ENCODE measurements at places on chromosomes 6 and 20. TPM values are rescaled to one million over a fixed set of nuclear protein-coding genes. Genes with fewer than 3 reads are reported as not detected.

DNA sequence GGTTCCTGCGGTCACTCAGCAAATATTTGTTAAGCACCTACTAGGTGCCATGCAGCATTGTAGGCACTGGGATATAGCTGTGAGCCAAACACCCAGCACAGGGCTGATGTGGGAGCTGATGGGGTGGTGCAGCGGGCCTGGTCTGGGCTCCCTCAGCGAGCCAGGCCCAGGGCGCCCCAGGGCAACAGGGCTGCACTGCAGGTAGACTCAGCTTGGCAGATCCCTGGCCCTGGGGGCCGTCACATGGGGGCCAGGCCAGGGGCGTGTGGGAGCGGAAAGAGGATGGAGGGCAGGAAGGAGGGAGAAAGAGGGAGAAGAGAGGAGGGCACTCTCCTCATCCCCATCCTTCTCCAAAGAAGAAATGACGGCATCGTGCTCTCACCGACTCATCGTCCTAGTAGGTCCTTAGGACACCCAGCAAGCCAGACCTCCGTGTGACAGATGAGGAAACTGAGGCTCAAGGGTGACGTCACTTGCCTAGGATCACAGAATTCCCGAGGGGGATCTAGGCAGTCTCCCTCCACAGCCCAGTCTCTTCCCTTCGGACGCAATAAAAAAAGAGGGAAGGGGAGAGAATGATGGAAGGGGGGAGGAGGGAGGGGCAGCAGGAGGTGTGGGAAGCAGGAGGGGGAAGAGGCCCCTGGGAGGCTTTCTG lies 53.3 kb downstream of the RBM38 start:
- no peak for DNase-seq

DNA sequence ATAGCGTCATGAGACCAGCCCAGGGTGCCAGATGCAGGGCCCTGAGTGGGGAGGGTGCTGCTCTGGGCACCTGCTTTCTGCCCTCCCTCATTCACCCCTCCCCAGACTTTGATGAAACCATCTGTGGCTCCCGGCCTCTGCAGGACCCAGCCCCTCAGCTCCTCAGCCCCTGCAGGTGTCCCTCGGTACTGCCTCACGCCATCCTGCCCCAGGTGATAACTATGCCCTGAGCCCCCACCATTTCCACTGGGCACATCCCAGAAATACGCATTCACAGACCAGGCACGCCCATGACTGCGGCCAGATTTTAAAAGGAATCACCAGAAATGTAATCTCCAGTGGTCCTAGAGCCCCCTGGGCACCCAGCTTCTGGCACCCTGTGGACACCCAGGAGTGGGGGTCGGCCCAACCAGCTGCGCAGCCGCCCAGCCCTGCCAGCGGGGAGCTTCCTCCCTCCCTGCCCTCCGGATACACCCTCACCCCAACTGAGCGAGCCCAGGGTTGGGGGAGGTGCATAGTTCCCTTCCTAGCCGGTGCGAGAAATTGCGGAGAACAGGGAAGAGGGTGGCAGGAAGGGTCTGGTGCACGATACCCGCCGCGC lies 615 bp upstream of the NTSR1 start:
- DNase-seq: no peak

GRCh38 chr6:138795809-138796603 lies at the start of gene ECT2L:
Gene ECT2L (plus strand): TSS chr6:138796087. CDS start chr6:138813275, 17,188 bp downstream.
- DNase-seq: peak; percentile 40

DNA sequence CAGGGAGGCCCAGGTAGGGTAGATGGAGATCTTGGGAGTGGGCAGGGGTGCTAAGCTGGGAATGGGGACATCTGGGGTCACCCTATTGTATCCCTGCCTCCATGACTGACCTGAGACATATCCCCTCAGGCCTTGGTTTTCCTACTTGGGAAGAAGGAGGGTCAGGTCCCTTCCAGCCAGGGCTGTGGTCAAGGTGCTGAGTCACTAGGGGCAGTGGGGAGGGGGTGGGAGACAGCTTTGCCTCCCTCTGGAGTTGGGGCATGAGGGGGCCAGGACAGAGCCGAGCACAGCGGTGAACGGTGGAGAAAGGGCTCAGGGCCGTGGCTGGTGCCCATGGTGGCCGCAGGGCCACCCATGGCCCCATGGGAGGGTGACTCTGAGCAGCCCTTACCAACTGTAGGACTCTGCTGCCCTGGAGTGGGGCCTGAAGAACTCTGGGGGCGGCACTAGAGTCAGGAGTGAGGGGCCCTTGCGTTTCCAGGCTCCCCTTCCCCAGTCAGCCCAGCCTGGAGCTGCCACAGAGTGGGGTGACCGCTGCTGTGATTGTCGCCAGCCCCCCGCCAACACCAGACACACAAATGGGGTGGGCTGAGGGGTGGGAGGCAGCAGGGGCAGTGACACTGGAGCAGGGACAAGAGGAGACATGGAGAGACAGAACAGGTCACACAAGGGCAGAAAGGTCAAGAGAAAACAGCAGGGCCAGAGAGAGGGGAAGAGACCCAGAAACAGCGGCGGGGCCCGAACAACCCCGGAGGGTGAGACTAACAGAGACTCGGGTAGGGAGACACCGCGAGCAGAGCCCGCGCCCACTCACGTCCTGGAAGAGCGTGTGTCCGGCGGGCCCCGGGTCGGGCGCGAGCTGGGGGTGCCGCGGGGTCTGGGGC lies 576 bp downstream of the NECAB3 start:
- DNase-seq: no peak

GLP1R gene
- not detected for polyA plus RNA-seq

- peak; percentile 60 for DNase-seq
Observed at GRCh38 chr6:54817236-54817635, 29.3 kb upstream of the FAM83B start.

GRCh38 chr6:20559924-20560551 lies 25.8 kb downstream of the CDKAL1 start:
- DNase-seq: no peak

- DNase-seq: no peak
Observed at GRCh38 chr6:108078191-108078590, 3.6 kb upstream of the OSTM1 start.

DNA sequence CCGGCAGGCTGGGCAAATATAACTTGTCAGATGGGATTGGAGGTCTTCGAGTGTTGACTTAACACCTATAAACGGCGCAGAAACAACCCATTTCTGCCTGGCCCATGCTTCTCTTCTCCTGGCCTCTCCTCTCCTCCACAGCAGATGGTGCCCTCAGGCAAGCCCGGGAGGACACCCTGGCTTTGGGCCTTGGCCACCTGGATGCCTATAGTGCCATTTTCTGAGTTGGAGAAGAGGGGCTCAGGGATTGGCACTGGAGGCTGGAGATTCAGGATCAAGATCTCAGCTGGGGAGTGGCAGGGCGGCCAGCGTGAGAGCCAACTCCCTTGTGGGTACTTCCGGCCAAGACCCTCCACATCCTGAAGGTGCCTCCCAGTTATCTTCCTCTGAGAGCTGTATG lies 211.9 kb upstream of the PMEPA1 start:
- no peak for DNase-seq

GRCh38 chr20:4869290-4870193 lies 131.8 kb downstream of the SLC23A2 start:
- no peak for DNase-seq

DNA sequence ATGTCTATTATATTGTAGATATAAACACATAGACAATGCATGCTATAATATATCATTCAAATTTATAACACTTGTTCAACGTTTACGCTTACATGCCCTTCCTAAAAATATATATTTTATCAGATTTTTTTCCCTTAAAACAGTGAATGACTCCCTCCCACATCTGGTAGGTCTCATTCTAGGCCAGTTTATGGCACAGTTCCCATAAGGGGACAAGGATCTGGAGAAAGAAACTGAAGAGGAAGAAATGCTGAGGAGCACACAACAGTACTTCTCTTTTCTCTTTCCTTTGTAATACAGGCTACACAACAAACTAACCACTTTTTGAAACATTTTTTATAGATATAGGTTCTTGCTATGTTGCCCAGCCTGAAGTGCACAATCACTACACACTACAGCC lies 48.6 kb upstream of the RCAN2 start:
- no peak for DNase-seq

GINS1 gene
- 13.0 TPM for polyA plus RNA-seq

SH3BGRL2 gene
- 1.5 TPM for polyA plus RNA-seq

DNA sequence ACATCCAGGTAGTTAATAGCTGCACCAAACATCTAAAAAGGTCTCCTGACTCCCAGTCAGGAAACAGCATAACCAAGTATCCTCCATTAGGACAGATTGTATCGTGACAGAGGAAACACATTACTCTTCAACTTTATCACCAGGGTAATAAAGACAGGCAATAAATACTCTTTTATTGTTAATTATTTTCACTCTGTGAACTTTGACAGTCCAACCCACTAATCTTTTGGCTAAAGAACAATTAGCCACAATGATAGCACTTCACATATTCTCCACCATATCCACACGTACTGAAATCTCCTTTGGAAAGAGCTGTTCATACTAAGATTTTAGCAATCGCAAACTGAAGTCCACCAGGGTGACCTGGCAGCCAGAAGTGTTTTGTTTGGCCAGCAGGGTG lies 46.4 kb downstream of the ARHGAP18 start:
- no peak for DNase-seq

DNA sequence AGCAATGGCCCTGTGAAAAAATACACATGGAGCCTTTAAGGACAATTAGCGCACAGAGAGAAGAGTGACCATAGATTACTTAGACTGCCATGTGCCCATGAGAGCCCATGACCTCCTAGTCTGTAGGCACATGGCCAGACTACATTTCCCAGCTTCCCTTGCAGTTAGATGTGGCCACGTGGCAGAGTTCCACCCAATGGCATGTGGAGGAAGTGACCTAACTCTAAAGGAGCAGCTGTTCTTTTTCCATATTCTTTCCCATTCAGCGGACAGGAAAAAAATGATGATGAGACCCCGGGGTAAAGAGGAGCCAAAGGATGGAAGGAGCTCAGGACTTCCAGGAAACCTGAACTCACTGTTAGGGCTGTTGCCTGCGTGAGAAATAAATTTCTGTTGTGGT lies 116.6 kb downstream of the CBLN4 start:
- no peak for DNase-seq

DNA sequence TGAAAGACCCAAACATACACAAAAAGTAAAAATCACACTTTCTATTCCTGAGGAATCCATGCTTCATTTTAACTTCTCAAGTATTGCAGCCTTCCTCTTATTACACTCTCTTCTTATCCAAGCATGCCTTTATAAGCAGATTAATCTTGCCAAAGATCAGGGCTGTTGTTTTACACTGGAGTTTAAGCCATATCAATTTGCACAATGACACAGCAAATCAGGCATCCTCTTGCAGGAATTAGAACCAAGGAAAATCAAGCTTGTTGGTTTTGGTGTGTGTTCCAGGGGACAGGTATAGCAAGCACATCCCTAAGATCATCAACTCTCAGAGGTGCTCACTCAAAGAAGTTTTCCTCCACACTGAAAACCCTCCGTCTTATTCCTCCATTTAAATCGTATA lies 69.5 kb downstream of the CYP39A1 start:
- DNase-seq: no peak

GRCh38 chr20:11247046-11248010 lies 573.5 kb upstream of the JAG1 start:
- DNase-seq: no peak

DNA sequence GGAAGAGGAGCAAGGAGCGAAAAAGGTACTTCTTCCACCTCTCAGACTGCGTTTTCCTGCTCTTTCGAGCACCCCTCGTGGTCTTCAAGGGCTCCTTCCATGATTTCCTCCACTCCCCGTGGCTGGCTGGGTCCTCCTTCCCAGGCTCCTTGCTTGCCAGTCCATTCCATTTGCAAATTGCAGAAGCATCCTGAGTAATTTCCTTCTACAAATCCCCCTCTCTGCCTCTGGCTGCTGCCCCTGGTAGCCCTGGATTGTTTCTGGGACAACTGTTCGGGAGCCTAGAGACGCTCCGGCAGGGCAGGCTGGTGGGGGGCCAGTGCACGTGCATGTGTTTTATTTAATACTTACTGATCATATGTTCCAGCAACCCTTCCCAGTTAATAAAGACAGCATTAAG lies 173.1 kb downstream of the ZMYND8 start:
- no peak for DNase-seq

GRCh38 chr20:20292472-20292871 lies 75.4 kb upstream of the INSM1 start:
- DNase-seq: no peak

DNA sequence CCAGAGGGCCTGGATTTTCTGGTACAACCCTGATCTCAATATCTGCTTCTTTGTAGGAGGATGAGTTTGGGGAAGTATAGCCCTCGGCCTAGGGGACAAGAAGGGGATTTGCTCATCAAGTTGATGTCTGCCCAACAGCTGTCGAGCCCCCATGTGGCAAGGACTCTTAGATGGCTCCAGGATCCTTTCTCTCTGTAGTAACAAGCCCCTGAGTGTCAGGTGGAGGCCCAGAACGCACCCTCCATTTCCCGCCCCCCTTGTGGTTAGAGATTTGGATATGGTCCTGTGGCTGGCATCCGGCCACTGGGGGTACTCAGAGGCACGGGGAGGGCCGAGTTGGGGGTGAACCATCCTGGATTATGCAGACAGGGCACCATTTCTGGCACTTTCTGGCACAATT lies 50.1 kb downstream of the CTCFL start:
- DNase-seq: no peak

- DNase-seq: no peak
Observed at GRCh38 chr20:47411161-47411560, 54.7 kb upstream of the ZMYND8 start.

MLN gene
- polyA plus RNA-seq: not detected

GRCh38 chr6:68229566-68229965 lies 405.5 kb upstream of the ADGRB3 start:
- no peak for DNase-seq

GRCh38 chr6:167445568-167445967 lies 120.7 kb downstream of the TTLL2 start:
- no peak for DNase-seq

GRCh38 chr20:41078329-41078728 lies 49.7 kb downstream of the TOP1 start:
- peak; percentile 27 for DNase-seq

ZC3H12D gene
- 0.01 TPM for polyA plus RNA-seq

WFDC13 gene
- polyA plus RNA-seq: not detected

DNA sequence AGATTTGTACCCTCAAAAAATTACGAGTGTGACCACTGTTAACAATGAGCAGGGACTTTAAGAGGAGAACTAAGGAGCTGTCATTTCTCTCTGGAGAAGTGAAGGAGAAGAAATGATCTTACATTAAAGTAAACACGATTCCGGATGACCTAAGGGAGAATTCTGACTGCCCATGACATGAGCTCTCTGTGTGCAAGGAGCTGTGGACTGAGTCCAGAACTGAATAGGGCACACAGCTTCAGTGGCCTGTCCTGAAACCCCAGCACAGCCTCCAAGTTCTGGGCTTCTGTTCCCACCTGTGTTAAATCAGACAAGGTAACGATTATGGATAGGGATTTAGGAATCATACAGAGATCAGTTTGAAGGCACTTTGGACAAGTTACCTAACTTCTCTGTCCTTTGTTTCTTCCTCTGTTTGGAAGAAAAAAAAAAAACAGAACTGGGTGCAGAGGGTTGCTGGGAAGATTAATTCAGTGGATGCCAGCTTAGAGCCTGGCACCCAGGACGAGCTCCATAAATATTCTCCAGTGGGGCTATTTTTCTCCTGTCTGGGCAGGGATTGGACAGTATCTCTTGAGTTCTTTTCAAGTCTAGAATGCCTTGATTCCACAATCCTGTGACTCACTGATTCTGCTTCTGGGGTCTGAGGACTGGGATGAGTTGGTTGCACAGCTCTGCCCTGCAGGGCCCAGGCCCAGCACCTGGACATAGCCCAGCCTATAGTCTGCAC lies 65.7 kb downstream of the MRPL14 start:
- peak; percentile 73 for DNase-seq

RFX6 gene
- polyA plus RNA-seq: not detected

- no peak for DNase-seq
Observed at GRCh38 chr6:135191508-135192255, 10.6 kb downstream of the MYB start.

Measured in mammary epithelial cell (primary cell).